Astrocyte of the spinal cord (primary cell): ENCODE measurements at places on chromosomes 5 and 9.

- DNase-seq: no peak
Observed at GRCh38 chr9:86181379-86182315, 77.8 kb downstream of the C9orf153 start.

- no peak for DNase-seq
Observed at GRCh38 chr5:151167022-151167421, 9.4 kb upstream of the ANXA6 start.

DNA sequence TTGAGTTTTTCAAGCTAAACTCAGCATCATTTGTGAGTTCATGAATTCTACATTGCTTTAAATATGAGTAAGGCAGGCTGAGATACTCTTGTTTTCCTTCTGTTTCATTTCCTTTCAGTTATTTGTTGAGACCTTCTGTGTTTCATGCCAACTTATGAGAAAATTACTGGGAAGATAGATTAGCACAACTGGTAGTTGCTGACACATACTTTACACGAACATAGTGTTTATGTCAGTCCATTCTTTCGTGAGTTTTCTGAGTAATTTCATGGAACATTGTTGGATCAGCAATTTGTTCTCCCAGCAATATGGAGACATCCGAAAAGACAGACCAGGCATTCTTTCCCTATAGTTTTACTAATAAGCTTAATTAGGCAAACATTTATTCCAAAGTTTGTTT, 102.0 kb upstream of the SMC5 start:
- peak; percentile 50 for DNase-seq

DNA sequence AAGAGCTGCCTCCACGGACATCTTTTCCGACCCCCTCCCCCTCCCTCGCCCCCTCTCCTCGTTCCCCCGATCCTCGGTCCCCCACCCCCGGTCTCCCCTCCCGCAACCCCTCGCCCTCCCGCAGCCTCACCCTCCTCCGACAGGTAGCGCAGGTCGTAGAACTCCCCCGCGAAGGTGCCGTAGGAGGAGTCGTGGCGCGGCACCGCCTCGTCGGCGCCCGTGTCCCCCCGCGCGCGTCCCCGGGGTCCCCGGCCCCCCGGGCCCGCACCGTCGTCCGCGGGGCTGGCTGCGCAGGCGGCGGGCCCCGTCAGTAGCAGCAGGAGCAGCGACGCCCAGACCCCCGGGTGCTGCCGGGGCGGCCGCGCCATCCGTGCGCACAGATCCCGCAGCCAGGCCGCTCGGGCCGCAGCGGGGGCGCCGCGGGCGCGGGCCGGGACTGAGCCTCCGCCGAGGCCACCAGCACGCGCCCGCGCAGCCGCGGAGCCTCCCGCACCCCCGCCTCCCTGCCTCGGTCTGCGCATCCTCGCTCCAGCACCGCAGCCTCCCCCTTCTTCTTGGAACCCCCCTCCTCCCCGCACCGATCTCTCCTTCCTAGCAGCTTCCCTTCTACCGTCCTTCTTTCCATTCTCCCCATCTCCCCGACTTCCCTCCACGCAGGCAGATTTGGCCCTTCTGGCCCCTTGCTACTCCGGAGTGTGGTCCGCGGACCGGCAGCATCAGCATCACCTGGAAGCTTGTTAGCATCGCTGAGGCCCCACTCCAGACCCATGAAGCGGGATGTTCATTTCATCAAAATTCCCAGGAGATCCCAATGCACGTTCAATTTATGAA, at the start of gene FRRS1L:
Gene FRRS1L, minus strand, starts transcription at position 479 of the 831 bp plus-strand sequence. Its CDS starts 111 bp downstream, at position 368.
- DNase-seq: no peak

GRCh38 chr5:135883441-135883840, 12.2 kb downstream of the IL9 start:
- DNase-seq: no peak

DNA sequence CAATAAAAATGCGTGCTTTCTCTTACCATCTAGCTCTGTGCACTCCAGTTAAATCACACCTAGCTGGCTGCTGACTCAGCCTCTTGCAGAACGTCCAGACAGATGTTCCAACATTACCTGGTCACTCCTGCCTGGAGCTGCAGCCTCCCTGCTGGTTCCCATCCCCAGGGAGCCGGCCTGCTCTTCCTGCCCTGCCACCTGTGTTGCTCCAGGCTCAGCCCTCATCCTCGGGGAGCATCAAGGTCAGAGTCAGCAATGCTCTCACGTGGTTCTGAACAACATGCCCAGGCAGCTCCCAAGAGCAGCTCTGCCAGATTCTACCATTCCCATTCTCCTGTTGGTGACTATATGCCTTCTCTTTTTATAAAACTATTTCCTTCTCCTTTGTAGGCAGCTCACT, 81.3 kb downstream of the GADD45G start:
- no peak for DNase-seq

DNA sequence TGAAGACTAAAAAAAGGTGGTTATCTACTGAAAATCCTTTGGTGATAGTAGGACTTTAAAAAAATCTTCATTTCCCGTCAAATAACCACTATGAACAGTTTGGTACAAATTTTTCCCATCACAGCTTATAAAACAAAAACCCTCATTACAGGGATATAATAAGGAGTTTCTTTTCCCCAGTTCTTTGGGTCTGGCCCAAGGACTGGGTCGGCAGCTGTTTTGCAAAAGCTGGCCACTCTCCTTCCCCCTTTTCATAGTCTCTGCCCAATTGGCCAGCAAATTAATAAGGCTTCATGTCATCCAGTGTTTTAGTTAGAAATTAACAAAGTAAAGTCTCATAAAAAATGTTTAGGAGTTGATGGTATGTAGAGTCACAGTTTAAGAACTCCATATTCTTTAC, 47.0 kb upstream of the PDE8B start:
- no peak for DNase-seq

DNA sequence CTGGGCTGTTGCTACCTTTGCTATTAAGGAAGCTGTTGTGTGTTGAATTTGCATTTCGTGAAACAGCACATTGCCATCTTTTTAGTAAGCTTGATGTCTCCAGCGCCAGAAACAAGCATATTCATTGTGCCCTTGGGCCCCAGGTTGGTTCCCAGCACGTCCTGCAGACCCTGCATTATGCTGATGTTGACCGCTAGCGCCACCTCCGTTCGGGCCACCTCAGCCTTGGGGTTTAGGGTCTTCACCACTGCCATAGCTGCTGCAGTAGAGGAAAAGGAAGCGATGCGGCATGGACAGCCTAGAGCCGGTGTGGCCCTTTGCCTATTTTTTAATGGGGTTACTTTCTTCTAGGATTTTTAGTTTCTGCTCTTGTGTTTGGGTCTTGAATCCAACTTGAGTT, 23.8 kb upstream of the OTULIN start:
- no peak for DNase-seq

DNA sequence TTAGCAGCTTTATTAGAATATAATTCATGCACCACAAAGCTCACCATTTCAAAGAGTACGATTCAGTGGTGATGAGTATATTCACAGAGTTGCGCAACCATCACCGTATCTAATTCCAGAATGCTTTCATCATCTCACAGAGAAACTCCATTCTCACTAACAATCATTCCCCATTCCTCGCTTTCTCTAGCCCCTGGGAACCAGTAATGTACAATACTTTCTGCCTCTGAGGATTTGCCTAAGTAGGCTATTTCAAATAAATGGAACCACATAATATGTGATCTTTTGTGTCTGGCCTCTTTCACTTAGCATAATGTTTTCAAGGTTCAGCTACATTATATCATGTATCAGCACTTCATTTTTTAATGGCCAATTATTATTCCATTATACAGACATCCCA, 145.1 kb upstream of the ADAMTS16 start:
- DNase-seq: peak; percentile 83

GRCh38 chr5:150587856-150588595, 52.4 kb upstream of the SYNPO start:
- no peak for DNase-seq

DNA sequence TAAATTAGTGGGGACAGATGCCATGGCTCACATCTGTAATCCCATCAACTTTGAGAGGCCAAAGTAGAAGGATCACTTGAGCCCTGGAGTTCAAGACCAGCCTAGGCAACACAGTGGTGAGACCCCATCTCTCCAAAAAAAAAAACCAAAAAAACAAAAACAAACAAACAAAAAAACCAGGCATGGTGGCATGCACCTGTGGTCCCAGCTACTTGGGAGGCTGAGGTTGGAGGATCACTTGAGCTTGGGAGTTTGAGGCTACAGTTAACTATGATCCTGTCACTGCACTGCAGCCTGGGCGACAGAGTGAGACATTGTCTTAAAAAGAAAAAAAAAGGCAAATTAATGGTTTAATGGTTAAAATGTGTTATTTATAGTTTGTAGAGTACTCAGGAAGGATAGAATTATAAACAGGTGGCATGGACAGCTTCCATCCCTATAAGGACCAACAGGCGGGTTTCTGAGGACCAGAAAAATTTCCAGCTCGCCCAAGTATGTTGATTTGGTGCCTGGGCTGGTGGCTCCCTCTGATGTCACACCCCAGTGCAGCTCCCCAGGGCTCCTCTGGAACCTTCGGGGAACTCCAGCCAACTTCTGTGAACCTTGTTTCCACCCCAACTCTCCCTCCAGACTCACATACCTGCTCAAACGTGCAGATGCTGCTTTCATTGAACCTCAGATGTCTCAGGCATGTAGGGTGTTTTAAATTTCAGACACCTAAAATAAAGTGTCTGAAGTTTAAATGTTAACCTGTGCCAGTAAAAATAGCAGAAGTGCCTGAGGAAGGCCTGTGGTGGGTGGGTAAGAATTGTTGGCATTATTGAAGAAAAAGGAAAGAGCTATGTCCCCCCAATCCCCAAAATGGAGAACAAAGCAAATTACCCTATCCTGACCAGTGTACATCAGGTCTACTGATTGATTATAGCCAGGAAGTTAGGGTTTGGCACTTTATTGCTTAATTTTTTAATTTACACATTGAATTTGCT, 69.0 kb downstream of the TRIO start:
- DNase-seq: no peak

DNA sequence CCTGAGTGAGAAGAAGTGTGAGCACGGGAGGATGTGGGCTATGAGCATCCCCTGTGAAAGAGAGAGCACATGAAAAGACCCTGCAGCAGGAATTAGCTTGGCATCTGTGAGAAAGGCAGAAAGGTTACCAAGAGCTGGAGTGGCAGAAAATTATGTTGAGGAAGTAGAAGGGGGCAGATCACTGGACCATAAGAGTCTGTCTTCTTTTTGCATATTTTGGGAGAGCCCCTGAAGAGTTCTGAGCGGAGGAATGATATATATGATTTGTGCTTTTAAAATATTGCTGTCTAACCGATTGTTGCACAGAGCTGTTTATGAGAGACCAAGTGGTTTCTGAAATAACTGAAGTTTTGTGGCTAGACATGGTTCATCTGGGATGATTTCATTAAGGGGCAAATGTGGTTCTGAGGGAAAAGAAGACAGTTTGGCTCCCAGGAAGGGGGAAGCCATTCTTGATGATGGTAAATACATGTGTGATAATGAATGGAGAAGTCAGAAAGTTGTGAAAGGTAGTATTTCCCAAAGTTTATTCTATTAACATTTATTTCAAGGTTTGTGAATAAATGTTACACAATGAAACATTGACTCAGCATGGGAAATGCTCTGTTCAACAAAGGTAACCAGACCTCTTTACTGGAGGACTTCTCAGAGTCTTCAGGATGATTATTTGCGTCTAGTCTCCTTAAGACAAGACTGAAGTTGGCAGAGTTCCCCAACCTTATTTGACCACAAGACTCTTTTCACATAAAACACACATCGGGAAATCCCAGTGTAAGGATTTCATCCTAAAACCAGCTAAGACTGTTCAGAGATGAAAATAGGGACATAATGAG, 31.5 kb upstream of the ADRB2 start:
- peak; percentile 62 for DNase-seq

GRCh38 chr5:36743891-36744772, 132.4 kb upstream of the NIPBL start:
- peak; percentile 62 for DNase-seq

DNA sequence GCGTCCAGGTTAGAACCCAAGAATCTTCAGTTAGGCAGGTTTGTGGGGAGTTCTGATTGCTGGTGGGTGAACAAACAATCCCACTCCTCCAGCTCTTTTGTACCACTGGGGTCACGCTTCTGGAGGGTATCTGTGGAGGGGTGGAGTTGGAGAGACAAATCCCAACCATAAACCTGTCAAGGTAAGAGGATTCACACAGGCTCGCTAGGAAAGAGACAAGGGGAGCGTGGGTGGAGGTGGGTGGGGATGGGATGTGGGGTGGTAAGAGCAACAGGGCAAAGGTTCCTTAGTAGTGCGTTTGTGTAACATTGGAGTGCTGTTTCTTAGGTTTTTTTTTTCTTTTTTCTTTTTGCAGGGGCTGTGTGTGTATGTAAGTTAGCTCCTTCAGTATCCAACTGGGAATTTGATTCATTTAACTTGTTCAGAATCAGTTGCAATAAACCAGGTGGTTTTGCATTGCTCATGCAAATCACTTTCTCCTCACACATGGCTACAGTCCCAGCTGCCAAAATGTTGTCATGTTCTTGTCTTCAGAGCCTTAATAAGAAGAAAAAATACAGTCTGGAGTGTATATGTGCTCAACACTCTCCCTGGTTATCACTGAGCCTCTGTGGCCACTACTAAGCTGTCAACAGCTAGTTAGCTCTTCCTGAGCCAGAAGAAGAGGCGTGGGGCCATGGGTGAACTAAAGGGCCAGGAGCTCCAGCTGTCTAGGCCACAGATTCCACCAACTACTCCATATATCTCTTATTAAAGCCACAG, 164.0 kb upstream of the RAD23B start:
- no peak for DNase-seq

GRCh38 chr5:137220523-137220927, 278.6 kb downstream of the SPOCK1 start:
- peak; percentile 66 for DNase-seq

DNA sequence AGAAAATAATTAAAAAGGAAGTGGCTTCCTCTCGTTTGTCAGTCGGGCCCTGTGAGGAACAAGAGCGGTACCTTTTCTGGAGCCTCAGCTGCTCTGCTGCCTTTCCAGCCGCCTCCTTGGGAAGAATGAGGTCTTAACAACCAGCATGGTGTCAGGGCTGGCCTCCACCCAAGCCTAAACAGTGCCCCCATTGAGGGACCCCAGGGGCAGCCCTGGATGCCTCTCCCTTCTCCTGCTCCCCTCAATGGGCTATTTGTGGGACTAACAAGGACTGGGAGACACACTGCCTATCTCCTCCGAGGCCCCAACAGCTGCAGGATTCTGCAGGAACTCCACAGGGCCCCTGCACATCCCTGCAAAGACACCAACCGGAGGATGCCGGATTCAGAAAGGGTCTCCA, 155.4 kb upstream of the MAP3K1 start:
- no peak for DNase-seq

DNA sequence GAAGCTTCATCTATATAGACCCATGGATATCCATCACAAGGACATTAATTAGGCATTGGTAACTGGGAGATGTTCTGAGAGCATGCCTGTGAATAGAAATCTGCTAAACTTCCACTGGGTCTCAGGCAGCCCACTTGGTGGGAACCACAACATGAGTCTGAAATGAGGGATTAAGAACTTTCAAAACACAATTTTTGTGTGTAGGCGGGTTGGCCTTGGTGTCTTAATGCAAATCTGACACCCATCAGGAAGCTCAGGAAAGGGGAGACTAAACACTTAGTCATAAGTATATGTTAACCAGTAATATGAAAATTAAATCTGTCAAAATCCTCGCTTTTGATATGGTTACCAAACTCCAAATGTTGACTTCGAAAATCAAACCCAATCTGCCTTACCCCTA, 113.2 kb downstream of the FANCC start:
- DNase-seq: no peak

- no peak for DNase-seq
Observed at GRCh38 chr5:15367489-15367888, 132.5 kb upstream of the FBXL7 start.
